A549 (cell line): ENCODE measurements at places on chromosomes 4 and X. TPM values are rescaled to one million over a fixed set of nuclear protein-coding genes. Genes with fewer than 3 reads are reported as not detected.

GPM6B gene
- polyA plus RNA-seq: 0.03 to 0.05 TPM in 2 of 3 replicates, not detected in the other

GRIA2 gene
- not detected in 3 replicates for polyA plus RNA-seq

VCX3A gene
- not detected in 3 replicates for polyA plus RNA-seq

CCDC120 gene
- polyA plus RNA-seq: 3.2 to 4.1 TPM (median 4.0 TPM) in 3 replicates

LONRF3 gene
- polyA plus RNA-seq: 2.5 to 3.1 TPM (median 2.7 TPM) in 3 replicates

MAOB gene
- 0.05 to 0.09 TPM (median 0.05 TPM) in 3 replicates for polyA plus RNA-seq

SYP gene
- 3.3 to 4.0 TPM (median 3.8 TPM) in 3 replicates for polyA plus RNA-seq

- peak; percentile 10 for DNase-seq
Observed at GRCh38 chr4:110106931-110107296, 91.5 kb downstream of the ELOVL6 start.

GRCh38 chr4:128502818-128503527, 215.4 kb upstream of the PGRMC2 start:
- no peak for DNase-seq

DNA sequence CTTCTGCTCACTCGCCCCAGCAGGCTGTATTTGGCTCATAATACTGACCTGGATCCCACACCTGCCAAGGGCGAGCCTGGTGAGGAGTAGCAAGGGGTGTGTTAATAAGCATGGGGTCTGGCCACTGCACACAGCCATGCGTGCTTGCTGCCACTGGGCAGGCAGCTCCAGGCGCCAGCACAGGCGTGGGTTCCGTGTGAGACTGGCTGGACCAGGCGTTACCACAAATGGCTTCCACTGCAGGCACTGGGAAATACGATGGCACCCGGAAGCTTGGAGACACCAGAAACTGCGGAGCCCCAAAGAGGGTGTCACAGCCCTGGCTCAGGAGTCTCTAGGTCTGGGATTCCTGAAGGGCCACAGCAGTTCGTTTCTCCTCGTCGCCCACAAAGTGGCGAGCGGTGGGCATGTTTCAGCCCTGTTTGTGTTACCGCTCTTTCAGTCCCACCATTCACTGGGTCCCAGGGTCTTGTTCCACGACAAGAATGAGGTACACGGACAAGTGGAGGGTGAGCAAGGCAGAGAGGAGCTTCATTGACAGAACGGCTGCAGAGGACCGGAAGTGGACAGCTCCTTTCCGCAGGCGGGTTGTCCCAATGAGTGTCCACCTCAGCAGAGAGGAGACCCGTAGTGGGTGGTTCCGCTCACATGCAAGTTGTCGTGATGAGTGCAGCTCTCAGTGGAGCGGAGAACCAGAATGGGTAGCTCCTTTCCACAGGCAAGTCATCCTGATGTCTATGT, 428.9 kb downstream of the EPHA5 start:
- no peak for DNase-seq

GRCh38 chr4:15344041-15344440, 83.8 kb upstream of the C1QTNF7 start:
- no peak for DNase-seq

DNA sequence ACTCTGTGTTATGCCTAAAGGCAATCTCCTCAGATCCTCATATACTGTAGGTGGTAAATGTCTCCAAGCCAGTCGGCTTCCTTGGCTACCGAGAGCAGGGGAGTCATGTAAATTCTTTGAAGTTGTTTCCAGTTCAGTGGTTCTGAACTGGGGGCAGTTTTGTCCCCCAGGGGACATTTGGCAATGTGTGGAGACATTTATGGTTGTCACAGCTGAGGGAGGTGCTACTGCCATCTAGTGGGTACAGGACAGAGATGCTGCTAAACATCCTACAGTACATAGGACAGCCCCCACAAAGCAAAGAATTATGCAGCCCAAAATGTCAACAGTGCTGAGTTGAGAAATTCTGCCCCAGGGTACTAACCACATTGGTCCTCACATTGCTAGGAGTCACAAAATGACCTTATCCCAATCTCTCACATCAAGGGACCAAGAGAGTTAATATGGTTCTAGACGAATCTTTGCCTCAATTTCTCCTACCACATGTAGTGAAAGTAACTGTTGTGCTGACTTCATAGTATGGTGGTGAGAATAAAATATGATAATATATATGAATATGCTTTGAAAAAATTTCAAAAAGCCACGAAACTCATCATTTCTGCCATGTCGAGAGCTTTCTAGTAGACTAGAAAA, 104.4 kb upstream of the ARHGAP24 start:
- peak; percentile 41 for DNase-seq

DNA sequence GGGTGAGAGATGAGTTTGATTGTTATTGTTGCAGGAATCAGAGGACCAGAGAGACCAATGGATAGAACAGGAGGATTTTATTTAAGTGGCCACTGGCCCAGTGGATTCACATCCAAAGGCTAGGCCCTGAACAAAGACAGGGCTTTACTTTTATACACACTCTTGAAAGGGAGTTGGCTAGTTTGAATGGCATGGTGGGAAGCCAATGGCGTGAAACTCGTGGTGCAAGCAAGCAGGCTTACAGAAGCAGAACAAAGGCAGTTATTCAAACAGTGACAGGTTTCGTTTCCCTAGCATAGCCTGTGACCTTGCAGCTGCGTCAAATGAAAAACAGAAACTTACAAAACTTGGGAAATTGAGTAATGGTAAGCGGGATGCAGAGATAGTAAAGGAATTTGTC, 110.2 kb upstream of the PRDX4 start:
- DNase-seq: no peak

DNA sequence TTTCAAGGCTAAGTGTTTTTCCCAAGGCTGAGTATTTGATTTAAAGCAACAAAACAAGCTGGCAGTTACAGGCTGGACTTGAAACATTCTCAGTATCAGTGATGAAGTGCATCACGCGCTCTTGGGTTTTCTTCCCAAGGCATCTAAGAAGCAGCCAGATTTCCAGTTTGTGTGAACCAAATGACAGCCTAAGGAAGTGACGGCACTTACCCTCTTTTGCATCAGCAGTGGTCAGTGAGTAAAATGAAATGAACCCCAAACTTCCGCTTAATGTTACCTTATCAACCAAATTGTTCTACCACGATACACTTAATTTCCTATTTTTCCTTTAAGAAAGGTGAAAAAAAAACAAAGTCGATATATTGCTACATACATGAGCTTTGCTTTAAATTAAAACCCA, 15.8 kb upstream of the GYPE start:
- no peak for DNase-seq

DNA sequence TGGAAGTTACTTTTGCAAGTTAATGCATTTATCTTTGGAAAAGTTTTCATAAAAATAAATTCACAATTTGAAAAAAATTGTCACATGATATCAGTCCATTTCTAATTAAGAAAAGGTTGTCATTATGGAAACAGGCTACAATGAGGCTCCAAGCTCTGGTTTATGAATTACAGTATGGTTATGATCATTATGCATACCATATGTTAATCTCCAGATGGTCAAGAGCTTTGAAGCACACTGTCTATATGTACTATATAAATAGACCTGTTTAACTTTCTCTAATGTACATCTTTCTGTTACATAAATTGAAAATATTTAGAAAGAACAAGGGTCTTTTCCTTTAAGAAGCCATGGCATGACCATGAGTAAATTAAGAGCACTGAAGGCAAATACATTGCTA, 2338.8 kb downstream of the PCDH7 start:
- DNase-seq: no peak

GRCh38 chrX:119488749-119489148, 20.5 kb downstream of the SLC25A5 start:
- DNase-seq: no peak

DNA sequence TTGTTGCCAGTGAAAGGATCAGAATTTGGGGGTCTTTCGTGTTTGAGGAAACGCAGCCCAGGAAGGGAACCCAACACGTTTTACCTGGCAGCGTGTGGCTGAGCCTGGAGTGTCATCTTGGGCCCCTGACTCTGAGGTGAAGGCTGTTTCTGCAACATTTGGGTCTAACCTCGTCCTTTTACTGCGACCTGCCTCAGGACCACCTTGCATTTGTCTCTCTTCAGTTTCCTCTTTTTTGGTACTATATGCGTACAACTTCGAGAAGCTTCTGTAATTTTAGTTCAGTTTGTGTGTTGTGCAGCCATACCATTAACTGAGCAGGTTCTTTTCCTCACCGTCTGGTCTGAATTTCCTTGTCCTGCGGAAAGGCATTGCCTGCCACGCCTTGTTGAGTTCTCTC, 61.5 kb downstream of the TMEM131L start:
- no peak for DNase-seq

DNA sequence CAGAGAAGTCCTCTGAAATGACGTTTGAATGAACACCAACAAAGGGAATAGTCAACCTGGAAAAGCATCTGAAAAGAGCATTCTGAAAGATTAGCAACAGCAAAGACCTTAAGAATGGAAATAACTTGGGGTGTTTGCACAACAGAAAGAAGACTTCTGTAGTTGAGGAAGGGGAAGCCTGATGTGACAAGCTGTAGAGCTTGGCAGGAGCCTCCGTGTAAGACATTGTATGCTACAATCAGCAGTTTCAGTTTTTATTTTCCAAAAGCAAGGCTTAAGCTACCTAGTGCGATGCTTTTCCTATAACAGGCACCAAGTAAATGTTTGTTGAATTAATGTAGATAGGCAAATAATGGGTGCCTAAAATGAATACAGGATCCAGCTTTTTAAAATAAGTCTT, 484.0 kb downstream of the SPRY1 start:
- DNase-seq: no peak

DNA sequence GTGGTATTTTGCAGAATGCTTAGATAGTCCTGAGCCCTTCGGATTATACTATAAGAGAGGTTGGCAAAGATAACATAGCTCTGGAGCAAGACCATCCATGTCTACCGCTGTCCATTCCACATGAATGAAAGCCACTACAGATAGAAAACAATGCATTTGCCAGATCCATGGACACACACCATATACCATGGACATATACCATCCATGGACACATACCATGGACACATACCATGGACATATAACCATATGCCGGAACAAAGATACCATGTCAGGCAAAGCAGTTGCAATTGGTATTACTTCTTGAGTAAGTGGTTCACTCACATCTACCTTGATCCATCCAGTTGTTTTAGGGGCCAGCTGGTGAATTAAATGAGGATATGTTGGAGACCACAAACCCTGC, 53.2 kb upstream of the ATP6AP2 start:
- no peak for DNase-seq

DNA sequence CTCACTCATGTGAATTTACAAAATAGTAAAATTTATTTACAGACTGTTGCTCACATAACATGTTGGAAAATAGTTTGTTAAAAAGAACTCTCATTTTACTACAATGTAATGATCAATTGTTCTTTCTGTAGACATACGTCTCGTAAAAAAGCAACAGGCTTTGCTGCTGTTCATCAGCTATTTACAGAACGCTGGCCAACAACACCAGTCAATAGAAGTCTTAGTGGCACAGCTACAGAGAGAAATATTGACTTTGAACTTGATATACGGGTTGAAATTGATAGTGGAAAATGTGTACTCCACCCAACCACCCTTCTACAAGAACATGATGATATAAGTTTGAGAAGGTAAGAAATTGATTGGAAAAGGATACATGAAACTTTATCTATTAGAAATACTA, 47.6 kb upstream of the ADAD1 start:
- DNase-seq: no peak

DNA sequence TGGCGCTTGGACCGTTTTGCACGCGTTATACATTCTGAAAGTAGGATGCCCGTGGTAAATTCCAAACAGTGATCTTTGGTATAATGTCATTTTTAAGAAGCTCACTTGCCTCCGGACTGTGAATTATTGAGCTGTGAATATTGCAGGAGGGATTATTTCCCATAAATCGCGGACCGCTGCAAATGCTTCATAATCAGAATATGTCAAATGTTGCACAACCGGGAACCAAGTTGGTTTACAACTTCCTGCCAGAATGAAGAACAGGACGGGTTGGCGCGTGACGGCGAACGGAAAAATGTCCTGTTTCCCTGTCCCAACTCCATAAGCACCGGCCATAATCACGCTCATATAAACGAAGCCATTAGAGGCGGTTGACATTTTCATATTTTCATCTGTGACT, 67.6 kb downstream of the SHOX start:
- no peak for DNase-seq

DNA sequence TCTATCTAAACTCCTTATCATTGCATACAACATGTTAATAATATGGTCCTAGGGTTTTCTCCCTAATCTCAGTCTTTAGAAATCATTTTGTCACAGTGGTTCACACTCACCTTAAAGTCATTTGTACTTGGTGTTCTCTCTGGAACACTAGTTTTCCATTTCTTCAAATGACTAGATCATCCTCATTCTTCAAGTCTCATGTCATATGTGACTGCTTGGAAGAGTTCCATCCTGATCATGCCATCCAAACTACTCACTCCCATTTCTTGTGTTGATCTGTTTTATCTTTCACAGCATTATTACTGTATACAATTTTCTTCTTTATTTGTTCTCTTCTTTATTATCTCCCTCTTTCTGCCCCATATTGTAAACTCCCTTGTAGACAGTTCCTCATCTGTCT, 66.5 kb downstream of the HTR2C start:
- no peak for DNase-seq

GRCh38 chr4:147773261-147774184, 41.6 kb downstream of the ARHGAP10 start:
- DNase-seq: no peak
